RCC 7860 (cell line): ENCODE measurements at places on chromosomes 6 and 20.
A peak's percentile ranks its signal among the peaks of the same experiment; 100 is the strongest.

- DNase-seq = no peak
These were observed 221.1 kb upstream of the PREP start for GRCh38 chr6:105624021-105624420.

DNA sequence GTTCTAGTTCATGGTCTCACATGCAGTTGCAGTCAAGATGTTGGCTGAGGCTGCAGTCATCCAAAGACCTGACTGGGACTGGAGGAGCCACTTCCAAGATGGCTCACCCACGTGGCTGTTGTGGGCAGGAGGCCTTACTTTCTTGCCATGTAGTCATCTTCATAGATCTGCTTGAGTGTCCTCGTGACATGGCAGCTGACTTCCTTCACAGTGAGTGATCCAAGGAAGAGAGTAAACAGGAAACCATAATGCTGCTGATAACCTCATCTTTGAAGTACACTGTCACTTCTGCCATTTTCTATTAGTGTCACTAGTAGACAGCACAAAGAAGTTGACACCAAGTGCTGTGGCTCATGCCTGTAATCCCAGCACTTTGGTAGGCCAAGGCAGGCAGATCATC is 40.1 kb upstream of the AKIRIN2 start:
- DNase-seq = no peak

- peak; percentile 45 for DNase-seq
These were observed 65.9 kb upstream of the FBXL4 start for GRCh38 chr6:99013661-99014060.

- no peak for DNase-seq
These were observed 288.2 kb downstream of the CENPW start for GRCh38 chr6:126628125-126628524.

- DNase-seq = no peak
These were observed 335.5 kb upstream of the POU3F2 start for GRCh38 chr6:98498866-98499265.

DNA sequence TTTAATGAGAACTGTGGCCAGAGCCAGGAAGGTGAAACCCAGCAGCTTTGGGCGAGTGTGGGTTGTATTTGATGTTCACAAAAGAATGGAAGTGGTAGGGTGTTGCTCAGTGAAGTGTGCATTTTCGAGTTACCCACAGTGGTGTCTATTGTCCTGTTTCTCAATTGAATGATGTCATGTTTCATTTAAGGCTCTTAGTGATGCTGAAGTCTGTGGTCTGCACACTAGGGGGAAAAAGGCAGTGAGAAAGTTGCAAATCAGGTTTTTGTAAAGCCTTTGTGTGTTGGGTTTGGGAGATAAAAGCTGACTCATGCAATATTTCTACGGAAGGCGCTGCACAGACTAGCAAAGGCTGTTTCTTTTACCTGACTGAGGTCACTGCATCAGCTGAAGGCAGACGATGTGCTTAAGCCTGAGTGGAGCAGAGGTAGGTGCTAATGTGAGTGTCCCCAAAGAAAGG is 121.1 kb downstream of the PLEKHG1 start:
- DNase-seq = peak; percentile 40

GRCh38 chr6:27771235-27771634 is 141.0 kb downstream of the OR2B2 start:
- DNase-seq = no peak

- peak; percentile 22 for DNase-seq
These were observed 118.8 kb downstream of the MAP3K7 start for GRCh38 chr6:90468080-90468479.

DNA sequence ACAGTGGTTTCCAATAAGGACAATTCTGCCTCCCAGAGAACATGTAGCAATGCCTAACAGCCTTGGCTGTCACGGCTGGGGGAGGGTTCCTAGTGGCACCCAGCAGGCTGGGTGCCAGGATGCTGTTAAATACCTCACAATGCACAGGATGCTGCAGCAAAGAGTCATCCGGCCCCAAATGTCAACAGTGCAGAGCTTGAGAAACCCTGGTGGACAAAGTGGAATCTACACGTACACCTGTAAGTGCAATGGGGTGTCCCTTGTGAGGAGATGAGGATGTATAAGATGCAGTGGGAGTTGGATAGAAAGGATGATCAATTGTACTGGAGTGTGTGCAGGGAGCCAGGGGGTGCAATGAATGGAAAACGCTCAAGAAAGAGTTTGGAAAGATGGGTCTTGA is 142.4 kb downstream of the FNDC1 start:
- no peak for DNase-seq

- DNase-seq = no peak
These were observed 67.1 kb downstream of the ELOVL5 start for GRCh38 chr6:53281518-53282215.

GRCh38 chr6:87658516-87658915 is 43.5 kb downstream of the AKIRIN2 start:
- no peak for DNase-seq

DNA sequence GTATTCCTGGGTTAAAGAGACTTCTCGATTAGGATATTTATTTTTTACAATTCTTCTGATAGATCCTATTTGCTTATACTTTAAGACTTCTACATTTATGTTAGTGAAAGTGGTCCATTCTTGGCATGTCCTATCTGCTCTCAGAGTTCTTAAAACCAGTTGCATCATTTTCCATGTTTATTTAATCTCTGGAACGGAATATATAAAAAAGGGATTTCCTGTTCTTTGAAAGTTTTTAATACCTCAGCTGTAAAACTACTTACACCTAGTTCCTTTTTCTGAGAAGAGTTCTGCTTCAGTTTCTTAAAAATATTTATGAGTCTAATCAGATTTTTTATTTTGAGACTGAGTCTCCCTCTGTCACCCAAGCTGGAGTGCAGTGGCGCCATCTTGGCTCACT is 18.0 kb upstream of the MYL9 start:
- DNase-seq = no peak

DNA sequence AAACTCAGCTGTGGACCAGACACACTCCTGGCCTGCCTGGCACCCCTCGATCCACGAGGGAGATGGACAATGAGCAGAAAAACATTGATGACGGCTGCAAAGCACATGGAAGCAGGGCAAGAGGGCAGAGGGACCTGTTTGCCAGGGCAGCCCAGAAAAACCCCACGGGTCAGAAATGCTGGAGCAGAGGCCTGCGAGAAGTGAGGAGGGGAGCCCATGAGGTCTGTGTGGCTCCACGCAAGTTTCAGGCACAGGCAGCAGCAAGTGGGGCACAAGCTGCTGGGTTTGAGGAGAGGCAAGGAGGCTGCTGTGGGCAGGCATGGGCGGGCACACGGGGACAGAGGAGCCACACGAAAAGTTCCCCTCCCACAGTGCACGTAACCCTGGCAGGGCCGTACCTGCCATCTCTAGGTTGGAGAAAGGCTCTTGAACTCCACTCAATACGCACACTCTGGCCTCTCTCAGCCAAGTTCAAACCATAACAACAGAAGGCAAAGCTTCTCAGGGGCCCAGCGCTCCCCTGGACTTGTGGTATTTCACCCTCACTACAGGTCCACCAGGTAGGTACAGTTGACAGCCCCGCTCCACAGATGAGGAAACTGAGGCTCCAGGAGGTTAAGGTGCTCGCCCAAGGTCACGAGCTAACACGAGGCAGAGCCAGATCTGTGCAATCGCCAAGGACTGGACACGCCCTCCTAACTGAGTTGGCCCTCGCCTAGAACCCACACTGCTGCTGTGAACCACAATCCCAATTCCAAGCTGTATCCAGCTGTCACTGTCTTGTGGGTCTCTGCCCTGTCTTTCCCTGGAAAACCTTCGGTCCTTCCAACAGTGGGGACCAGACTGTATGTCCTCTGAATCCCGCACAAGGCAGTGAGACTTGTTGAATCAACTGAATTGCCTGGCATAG is 108.2 kb downstream of the NOL4L start:
- no peak for DNase-seq

DNA sequence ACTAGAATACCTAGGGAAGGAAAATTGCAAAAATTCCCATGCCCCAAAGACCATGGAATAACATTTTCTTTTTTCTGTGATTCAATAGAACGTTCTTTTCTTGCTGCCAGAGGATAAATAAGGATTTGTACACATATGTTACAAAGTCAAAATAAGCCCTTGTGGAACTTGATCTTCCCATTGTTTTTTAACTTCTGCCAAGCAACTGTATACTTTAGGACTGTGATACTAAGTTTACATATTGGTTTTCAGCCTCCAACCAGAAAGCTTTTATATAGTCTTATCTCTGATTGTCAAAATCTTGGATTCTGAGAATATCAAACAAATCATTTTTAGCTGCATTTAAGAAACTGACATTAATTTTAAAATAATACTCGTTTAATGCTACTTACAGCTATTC is 84.6 kb downstream of the HMGCLL1 start:
- DNase-seq = no peak

DNA sequence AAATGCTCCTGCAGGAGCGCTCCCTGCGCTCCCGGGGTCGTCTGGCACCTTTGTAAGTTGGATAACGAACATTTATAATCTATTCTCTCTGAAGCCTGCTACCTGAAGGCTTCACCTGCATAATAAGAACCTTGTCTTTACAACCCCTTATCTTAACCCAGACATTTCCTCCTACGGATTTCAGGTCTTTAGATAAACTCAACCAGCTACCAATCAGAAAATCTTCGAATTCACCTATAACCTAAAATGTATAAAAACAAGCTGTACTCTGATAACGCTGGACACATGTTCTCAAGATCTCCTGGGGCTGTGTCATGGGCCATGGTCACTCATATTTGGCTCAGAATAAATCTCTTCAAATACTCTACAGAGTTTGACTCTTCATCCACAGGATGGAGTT is 4.1 kb upstream of the KCNK5 start:
- DNase-seq = no peak

GRCh38 chr20:48645666-48646065 is 182.1 kb downstream of the PREX1 start:
- DNase-seq = no peak

DNA sequence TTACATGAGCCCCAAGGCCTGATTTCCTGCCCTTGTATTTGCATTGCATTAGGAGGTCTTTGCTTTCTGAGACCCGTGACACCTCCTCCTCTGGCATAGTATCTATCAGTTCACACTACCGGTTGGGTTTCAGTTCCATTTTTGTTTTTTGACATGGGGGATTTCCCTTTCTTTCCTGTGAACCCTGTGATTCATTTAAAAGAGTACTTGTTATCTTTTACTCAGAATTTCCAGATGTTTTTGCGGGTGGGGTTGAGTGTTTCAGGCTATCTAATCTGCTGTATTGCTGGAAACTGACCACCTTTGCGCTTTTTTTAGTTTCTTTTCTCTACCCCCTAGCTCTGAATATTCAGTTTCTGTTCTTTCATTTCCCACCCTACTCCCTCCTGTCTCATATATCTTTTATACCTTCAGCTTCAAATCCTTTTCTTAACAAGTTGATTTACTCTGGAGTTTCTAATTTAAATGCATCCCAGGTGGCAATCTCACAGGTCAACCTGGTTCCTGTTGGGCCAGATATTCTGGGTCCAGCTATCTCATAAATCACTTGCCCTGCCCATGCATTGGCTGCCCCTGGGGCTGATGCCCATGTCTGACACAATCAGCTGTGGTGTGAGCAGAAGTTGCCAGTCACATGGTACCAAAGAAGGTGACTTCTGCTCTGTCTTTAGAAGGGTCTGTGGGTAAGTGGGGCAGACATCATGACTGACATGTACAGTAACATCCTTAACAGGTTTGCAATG is 14.3 kb upstream of the NCOA3 start:
- DNase-seq = no peak

GRCh38 chr20:13927171-13927570 is 63.2 kb downstream of the SEL1L2 start:
- DNase-seq = no peak

DNA sequence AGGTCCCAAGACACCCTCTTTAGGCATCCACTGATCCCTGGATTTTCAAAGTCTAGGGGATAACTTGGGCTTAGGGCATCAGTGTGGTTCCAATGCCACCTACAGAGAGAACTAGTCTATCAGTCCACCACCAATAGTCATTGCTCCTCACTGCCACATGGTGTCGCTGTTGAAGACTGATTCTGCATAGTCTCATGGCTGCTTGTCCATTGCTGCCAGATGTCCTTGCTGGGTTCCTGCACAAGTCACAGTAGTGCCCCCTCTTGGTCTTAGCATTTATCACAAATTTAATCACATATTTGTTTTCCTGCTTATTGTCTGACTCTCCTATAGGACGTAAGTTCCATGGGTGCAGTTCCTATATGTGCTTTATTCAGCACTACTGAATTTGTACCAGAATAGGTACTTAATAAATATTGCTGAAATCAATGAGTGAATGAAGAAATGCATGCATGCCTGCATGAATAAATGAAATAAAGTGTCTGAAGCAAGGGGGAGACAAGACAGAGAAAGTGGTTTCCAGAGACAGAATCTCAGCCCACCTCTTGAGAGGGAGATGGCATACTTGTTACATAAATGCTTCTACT is 45.9 kb upstream of the RALY start:
- DNase-seq = peak; percentile 47

DNA sequence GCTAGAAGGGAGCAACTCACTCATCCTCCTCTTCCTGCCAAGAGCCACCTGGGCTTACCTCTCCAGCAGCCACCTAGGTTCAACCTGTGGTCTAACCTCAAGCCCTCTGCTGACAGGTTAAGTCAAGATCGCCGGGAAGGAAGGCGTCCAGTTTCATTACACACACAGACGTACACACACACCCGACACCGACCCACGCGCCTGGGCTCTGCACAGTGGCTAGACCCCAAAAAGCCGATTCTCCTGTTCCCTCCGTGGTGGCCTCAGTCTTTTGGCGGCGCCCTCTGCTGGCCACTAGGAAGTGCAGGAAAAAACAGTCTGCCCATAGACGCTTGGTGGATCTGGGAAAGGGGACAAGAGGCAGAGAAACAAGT is 52.8 kb downstream of the MRPL14 start:
- peak; percentile 72 for DNase-seq

DNA sequence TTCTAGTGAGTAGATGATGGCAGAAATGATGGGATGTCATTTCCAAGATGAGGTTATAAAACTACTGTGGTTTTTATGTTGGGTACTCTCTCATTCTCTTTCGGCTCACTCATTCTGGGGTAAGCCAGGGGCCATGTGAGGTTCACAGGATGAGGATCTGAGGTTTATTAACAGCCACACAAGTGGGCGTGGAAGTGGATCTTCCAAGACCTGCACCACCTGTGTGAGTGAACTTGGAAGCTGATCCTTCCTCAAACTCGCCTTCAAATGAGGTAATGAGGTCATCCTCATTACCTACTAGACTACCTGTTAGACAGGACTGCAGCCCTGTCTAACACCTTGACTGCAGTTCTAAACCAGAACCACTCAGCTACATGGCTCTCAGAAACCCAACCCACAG is 45.1 kb upstream of the TAGAP start:
- no peak for DNase-seq

DNA sequence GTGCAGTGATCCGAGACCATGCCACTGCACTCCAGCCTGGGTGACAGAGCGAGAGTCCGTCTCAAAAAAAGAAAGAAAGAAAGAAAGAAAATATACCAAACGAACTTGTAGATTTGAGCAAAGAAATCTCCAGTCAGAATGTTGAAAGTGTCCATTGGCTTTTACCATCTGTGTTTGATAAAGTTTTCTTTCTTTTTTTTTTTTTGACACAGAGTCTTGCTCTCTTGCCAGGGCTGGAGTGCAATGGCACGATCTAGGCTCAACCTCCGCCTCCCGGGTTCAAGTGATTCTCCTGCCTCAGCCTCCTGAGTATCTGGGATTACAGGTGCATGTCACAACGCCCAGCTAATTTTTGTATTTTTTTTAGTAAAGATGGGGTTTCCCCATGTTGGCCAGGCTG is 21.3 kb downstream of the BAK1 start:
- no peak for DNase-seq
